ENCODE measurements at places on chromosomes 4 and X.
A peak's percentile ranks its signal among the peaks of the same experiment; 100 is the strongest.

GRCh38 chrX:9927698-9928482 lies 39.3 kb upstream of the CLDN34 start:
- DNase-seq = no peak

GRCh38 chrX:108165383-108166111 lies 74.0 kb downstream of the ATG4A start:
- DNase-seq = peak; percentile 2

GRCh38 chrX:125131164-125131563 lies 188.5 kb upstream of the TEX13C start:
- peak; percentile 2 for DNase-seq

- no peak for DNase-seq
Observed at GRCh38 chrX:68735266-68735665, 87.8 kb downstream of the STARD8 start.

DNA sequence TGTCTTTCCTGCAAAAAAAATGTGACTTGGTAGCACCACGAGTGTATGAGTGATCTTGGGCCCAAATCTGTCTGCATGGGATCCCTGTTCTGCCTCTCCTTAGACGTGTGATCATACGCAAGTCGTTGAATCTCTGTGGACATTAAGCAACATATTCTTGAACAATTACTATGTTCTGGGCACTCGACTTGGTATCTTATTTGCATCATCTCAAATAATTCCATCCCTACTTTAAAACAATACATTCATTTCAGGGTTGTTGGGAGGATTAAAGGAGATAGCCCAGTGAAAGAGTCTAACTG lies 145.4 kb upstream of the CPEB2 start:
- DNase-seq = no peak

DNA sequence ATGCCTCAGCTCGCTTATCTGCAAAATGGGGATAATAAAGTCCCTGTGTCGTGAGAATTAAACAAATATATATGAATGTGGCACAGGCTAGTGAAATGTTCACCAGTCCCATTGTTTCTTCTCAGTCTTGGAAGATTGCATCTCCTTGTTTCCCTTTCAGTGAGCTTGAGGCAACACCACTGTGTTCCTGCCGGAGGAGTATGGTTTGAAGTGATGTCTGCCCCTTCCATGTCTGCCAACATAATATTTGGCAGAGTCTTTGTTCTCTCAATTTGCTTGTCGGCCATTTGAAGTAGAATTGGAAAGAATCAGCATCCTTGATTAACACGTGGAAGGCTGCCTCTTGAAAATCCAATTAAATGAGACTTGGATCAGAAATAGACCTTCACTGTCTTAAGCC lies 1088.5 kb upstream of the INTU start:
- DNase-seq = no peak

DNA sequence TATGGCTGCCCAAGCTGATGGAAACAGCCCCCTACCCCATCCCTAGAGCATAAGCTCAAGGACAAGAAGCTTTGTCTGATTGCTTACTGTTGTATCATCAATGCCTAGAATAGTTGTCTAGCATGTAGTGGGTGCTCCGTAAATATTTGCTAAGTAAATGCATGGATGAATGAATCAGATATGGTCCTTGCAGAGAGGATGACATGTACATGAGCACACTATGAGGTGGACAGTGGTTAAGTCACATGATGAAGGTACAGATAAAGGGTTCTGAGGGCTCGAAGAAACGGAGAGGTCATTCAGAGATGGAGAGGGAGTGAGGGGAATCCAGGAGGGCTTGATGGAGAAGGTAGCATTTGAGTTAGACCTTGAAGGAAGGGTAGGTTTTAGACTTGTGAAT lies 214.2 kb downstream of the RBMX2 start:
- DNase-seq = no peak

DNA sequence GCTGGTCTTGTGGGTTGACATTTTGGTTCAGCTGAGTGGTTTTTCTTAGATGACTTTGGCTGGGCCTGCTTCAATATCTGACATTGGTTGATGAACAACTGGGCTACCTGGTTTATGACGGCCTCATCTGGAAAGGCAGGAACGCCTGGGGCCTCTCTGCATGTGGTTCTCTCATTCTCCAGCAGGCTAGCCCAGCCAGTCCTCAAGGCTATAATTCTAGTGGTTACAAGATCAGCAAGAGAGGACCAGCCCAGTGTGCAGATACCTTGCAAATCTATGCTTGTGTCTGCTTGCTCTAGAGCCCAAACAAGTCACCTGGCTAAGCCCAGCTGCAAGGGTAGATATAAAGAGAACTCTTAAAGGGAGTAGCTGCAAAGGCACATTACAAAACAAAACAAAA lies 214.2 kb upstream of the PUDP start:
- no peak for DNase-seq

DNA sequence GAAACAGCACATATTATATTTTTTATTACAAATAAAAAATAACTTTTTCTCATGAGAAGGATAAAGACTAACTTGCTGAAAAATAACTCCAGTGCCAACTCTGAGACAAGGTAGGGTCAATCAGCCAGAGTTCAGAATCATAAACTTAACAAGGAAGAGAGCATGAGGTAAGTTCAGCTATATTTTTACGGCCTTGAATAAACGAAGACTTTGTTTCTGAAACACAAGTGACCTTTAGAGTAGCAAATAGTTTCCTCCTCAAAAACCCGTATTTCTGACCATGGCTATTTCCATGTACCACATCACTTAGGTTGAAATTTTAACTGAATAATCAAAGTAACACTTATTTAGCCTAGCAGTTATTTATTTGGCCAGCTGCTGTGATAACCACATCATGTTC lies 45.5 kb downstream of the PRDM5 start:
- no peak for DNase-seq

GRCh38 chrX:15497865-15498264 lies 2.7 kb upstream of the BMX start:
- peak; percentile 72 for DNase-seq

- DNase-seq = no peak
Observed at GRCh38 chr4:152015597-152016302, 254.9 kb upstream of the GATB start.

DNA sequence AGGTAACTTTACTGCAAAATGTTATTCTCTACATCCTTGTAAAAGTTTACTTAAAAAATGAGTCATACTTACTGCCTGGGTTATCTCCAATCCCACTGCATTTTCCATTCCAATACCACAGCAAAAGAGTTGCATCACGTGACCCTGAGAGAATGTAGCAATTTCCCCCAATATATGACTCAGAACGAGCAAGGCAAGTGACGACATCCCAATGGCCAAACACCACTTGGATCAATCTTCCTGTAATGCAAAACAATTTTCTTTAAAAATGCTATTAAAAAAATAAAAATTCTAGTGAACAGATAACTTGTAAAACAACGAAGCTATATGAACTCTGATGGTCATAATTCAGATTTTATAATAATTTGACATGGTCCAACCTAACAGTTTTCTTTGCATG lies 224.3 kb downstream of the DCLK2 start:
- peak; percentile 10 for DNase-seq

DNA sequence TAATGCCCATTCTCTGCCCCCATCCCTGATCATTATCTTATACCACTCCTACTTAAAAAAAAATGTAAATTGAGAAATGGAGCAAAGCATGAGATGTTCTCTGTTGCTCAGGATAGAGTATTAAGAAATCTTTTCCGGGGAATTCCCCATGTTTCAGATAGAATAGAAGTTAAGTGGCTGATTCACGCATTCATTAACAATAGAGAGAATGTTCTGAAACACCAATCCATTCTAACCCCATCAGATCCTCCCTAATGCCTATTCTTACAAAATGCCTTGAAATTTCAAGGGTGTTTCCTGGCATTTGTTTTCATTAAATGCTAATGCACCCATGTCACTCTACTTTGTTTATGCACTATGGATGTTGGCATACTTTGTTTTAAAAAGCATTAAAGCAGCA lies 101.1 kb downstream of the AREG start:
- no peak for DNase-seq

DNA sequence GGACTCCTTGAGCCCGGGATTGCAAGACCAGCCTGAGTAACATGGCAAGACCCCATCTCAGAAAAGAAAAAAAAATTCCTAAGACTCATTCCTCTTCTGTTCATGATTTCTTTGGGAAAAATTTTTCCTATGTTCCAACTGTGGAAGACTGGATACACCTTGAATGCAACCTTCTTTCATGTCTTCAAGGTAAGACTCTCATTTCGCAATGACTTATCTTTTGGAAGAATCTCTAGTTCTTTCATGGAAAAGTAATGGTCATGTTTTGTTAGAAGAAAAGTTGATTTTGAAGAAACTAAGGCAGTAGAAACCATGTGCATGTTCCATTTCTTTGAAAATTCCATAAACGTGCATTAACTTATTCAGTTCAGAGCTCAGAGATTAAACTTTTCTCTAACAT lies 26.0 kb upstream of the BBS12 start:
- DNase-seq = no peak

GRCh38 chr4:107330916-107331315 lies 294.8 kb upstream of the DKK2 start:
- DNase-seq = no peak

- DNase-seq = no peak
Observed at GRCh38 chr4:43238008-43238407, 345.5 kb downstream of the GRXCR1 start.

DNA sequence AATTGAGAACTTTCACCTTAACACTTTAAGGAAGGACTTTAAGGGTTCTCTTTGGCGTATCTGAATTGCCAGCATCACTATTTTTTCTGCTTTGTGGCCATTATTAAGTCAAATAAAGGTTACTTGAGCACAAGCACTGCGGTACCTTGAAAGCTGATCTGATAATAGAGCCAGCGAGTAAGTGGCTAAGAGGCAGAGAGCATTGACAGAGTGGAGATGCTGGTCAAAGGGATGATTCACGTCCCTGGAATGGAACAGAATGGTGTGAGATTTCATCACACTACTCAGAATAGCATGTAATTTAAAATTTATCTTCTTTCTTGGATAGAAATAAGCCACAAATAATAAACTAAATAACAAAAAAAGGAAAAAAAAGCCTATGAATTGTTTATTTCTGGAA lies 57.1 kb upstream of the NPFFR2 start:
- no peak for DNase-seq

DNA sequence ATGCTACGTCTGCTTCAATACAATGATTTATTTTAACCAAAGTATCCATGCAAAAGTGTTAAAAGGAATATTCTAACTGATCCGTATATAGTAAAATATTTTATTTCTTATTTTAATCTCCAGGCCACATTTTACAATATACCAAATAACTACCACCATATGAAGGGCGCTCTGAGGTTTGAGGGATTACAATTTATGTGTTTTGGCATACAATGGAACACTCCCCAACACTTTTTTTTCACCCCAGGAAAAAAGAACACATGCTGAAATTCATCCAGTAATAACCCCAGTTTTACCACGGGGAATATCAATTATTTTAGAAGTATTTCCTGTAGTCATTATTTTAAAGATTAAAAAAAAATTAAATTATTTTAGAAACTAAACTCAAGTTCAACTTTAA lies 65.4 kb downstream of the APBB2 start:
- DNase-seq = no peak

DNA sequence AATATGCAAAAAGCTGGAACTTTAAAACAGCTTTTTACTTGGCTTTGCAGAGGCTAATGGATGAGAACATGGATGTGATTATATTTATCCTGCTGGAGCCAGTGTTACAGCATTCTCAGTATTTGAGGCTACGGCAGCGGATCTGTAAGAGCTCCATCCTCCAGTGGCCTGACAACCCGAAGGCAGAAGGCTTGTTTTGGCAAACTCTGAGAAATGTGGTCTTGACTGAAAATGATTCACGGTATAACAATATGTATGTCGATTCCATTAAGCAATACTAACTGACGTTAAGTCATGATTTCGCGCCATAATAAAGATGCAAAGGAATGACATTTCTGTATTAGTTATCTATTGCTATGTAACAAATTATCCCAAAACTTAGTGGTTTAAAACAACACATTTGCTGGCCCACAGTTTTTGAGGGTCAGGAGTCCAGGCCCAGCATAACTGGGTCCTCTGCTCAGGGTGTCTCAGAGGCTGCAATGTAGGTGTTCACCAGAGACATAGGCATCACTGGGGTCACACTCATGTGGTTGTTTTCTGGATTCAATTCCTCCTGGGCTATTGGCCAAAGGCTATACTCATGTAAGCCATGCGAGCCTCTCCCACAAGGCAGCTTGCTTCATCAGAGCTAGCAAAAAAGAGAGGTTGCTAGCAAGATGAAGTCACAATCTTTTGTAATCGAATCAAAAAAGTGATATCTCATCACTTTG lies 15.6 kb downstream of the TLR8 start:
- no peak for DNase-seq

DNA sequence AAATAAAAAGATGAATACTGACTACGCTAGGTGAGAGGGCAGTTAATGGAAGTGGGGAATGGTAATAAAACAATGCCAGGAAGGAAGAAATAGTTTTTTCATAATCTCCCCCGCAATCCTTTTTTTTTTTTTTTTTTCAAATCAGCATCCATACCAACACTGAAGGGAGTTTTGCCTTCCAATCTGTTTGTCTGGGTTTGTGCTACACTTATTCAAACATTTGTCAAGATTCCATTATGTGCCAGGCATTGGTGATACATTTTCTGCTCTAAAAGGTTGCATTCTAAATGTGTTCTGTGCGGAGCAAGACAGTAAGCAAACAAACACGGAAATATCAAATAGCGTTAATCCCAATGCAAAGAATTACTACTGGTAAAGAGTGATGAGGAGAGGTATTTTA lies 437.9 kb upstream of the BOD1L1 start:
- no peak for DNase-seq

GRCh38 chrX:74426615-74427014 lies 5.3 kb downstream of the SLC16A2 start:
- no peak for DNase-seq

DNA sequence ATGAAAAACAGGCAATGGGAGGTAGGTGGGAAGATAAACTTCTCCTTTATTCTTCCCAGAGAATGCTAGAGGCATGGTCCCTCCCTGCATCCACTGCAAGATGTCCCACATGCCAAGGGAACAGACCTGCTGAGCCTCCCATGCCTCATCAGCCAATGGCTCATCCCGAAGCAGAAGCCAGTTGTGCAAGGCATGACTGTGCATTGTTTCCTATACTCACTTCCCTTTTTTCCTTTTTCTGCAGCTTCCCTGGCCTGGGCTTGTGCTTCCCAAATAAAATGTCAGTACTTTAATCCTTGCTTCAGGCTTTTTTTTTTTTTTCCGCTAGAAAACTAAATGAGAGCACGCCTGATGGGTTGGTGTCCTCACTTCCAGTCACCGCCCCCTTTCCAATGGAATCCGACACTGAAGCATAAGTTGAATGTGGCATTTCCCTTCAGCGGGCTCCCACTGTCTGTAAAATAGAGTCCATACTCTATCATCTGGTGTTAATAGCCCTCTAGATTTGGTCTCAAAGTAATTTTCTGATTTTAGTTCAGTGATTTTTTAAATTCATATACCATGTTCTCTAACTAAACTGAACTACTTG lies 239.0 kb upstream of the JADE1 start:
- DNase-seq = no peak

All from erythroblast (primary cell).